RPMI8226 (cell line): ENCODE measurements at places on chromosomes 5 and 9.
A peak's percentile ranks its signal among the peaks of the same experiment; 100 is the strongest.

DNA sequence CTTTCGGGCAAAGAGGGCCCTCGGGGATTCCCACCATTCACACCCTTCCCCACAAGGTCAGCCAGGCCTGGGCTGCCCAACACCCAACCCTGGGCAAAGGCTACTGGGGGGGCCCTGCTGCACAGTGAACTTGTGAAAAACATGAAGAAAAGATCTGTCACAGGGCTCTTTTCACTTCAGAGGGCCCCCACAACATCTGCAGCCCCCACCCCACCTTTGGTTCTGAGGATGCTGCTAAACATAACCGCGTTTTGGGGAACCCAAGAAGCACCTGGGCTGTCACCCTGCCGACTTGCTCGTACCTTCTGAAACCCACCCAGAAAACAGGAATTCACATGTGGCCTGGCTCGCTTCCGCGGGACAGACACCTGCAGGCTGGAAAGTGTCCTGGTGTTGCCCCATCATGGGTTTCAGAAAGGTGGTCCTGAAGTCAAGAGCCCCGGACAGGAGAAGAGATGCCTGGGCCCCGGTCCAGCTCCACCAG is 29.3 kb downstream of the B4GALT1 start:
- no peak for DNase-seq

DNA sequence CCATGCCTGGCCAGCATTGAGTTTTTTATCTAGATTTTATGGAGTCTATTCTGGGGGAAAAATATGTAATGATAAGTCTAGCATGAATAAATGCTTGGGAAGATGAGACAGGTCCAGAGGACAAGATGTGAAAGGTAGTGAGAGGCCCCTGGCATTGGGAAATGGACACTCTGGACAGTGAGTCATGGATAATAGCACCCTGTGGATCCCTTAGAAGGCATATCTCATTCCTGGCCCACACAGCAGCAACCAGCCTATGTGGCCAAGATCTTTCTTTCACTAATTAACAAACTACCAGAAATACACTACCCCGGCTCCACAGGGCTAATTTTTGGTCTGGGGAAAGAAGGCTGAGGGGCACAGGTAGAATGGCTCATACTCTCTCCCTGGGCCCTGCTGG is 356.1 kb downstream of the TRIM32 start:
- no peak for DNase-seq

GRCh38 chr9:93673021-93673838 is 96.8 kb downstream of the PHF2 start:
- no peak for DNase-seq

- DNase-seq = no peak
Observed at GRCh38 chr5:51657340-51658240, 274.3 kb downstream of the ISL1 start.

DNA sequence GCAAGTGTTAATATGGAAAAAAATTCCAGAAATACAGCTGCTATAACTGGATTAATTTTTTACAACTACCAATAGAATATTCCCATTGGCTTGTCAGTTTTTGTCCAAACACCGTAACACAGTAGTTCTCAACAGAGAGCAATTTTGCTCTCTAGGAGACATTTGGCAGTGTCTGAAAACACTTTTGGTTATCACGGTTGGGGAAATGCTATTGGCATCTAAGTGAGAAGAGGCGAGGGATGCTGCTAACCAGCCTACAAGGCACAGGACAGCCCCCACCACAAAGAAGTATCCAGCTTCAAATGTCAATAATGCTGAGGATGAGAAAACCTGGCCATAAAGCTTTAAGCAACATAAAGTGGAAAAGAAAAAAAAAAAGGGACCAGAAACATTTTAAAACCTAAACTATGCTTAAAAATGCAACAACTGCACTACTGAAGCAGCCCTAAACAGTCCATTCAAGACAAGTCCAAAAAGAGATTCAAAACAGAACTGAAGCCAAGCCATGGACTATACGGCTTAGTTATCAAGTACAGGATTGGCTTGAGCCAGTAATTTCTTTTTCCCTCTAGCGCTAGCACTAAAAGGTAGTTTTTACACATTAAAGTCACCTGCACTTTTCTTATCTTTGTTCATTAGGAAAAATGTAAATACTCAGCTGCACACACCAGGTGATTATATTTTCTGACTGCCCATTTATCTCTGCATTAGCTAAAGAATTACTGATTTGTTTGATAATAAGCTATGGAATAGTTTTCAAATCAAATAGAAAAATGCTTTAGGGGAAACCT is 83.9 kb downstream of the NR3C1 start:
- DNase-seq = no peak

DNA sequence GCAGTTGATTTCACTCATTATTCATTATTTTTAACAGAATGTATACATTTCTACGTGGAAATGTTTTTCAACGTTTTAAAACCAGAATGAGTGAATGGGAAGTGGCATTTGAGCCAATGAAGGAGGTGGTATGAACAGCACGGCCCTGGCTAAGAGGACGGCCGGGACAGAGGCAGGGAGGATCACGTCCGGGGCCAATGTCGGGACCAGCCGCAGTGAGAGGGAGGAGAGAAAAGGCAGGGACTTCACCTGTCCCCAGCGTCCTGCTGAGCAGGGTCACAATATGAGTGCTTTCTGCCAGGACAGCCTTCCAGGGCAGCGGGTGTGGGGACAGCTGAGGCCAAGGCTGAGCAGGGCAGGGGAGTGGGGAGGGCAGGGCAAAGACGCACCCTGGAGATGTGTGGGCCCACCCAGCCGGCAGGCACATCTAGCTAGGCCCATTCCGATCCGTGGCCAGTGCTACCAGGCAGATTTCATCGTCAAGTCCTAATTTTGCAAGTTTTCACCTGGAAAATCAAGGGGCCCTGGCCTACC is 148.0 kb upstream of the PHYKPL start:
- no peak for DNase-seq

- no peak for DNase-seq
Observed at GRCh38 chr9:90813523-90813922, 11.9 kb downstream of the SYK start.

DNA sequence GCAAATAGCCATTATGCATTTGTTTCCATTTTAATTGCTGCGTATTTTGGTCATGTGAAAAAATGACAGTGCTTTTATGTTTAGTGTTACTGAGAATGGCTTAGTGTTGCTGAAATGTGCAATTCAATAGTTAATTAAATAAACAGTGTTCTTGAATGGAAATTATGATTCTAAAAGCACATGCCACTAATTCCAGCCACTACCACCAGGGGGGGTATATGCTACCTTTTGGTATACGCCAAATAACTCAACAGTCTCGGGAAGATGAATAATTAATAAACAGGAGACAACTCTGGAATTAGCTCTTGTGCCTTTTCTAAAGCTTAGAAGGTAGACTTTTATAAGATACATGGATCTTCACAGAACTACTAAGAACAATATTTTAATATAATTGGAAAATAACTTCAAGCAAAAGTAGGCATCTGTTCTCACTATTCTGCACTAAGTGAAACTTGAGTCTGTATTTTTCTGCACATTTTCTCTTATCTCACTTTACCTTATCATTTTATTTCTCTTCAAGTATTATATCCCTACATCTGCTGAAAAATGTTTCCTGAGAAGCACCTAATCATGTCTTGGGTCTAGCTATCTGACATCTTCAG is 83.5 kb upstream of the MINAR2 start:
- DNase-seq = peak; percentile 56

GRCh38 chr5:1817261-1818043 is 16.2 kb downstream of the NDUFS6 start:
- no peak for DNase-seq

DNA sequence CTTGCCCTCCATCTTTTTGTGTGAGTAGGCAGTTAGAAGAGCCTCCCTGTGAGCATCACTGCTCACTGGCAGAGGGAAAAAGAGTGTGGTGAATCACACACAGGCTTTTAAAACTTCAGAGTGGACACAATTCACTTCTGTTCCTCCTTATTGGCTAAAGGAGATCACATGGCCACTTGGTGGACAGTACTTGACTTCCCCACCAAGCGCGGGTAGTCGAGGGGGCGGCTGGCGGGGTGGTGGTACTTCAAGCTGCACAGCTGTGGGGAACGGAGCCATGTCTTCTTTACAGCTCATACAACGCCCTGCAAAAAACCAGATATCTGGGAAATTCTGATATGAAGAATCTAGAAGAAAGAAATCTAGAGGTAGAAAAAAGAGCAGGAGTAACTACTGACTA is 95.4 kb downstream of the PAM start:
- no peak for DNase-seq

DNA sequence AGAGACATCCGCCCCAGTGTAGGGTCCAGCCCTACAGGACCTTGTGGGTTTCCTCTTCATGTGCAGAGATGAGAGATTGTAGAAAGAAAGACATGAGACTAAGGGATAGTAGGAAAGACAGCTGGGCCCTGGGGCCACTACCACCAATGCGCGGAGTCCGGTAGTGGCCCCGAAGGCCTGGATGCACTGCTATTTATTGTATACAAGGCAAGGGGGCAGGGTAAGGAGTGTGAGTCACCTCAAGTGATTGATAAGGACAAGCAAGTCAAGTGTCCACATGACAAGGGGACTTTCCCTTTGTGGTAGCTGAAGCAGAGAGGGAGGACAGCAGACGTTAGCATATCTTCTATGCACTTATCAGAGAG is 6.2 kb upstream of the TMEM141 start:
- DNase-seq = no peak

- no peak for DNase-seq
Observed at GRCh38 chr9:106879439-106879882, 16.5 kb downstream of the ZNF462 start.

DNA sequence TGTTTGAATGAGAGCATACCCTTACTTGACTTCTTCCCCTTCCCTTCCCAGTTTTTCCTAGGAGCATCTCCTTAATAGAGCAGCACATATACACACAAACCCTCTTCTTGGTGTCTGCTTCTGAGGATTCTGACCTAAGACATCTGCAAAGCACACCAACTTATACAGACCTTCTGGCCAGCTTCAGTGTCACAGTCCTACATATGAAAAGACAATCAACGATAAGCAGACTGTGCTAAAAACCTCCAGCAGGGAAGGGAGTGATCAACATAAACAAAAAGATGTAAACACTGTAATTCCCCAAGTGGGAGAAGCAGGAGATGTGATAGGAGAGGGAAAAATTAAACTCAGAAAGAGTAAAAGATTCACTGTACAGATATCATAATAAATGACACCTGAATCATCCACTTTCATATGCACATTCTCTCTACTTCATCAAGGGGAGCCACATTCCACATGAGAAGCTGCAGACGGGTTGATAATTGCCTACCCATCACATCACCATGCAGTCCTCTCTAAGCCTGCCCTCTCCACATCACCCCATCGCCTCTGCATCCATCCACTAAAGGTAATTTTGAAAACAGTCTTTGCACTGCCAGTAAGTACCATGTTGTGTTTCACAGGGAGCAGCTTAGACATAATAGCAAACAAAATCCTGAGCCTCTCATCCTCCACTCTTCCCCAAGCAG is 13.0 kb downstream of the APBA1 start:
- no peak for DNase-seq

GRCh38 chr5:42598311-42598710 is 158.3 kb upstream of the CCDC152 start:
- DNase-seq = no peak

GRCh38 chr5:199197-199949 is 8.1 kb downstream of the LRRC14B start:
- DNase-seq = no peak

- no peak for DNase-seq
Observed at GRCh38 chr5:124262991-124263571, 483.4 kb downstream of the ZNF608 start.

GRCh38 chr5:10355071-10355889 is 1.8 kb downstream of the MARCHF6 start:
- DNase-seq = peak; percentile 81

DNA sequence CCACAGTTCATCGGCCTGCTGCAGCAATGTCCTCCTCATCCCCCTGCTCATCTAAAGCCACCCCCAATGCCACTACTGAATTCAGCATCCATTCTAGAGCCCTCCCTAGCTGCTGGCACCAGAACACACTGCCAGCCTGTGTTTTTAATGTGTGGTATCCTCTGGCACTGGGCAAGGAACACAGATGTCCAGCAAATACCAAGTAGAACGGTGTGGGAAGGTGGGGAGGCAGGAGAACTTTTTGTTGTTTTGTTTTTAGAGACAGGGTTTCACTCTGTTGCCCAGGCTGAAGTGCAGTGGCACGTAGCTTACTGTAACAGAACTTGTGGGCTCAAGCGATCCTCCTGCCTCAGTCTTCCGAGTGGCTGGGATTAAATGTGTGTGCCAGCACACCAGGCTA is 4.7 kb downstream of the HDHD3 start:
- DNase-seq = no peak

DNA sequence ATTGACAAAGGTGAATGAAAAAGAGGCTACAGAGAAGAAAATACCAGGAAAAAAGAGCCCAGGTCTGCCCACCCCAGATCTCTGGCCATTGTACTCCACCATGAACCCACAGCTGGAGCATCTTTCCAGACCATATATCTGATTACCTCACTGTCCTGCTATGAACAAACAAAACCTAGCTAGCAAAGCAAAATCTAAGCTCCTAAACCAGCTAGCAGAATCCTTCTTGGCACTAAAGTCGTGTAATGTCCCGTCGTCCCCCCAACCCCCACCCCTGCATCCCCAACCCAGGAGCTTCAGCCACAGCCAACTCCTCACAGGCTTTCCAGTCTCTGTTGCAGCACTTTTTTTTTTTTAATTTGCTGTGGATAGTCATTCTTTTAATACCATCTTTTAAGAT is 2.5 kb downstream of the C1QTNF3 start:
- no peak for DNase-seq

GRCh38 chr9:4114569-4115505 is 185.0 kb downstream of the GLIS3 start:
- no peak for DNase-seq

GRCh38 chr5:138625134-138625533 is 49.9 kb upstream of the HSPA9 start:
- DNase-seq = no peak

GRCh38 chr5:160310140-160310539 is 2.2 kb downstream of the CCNJL start:
- no peak for DNase-seq

DNA sequence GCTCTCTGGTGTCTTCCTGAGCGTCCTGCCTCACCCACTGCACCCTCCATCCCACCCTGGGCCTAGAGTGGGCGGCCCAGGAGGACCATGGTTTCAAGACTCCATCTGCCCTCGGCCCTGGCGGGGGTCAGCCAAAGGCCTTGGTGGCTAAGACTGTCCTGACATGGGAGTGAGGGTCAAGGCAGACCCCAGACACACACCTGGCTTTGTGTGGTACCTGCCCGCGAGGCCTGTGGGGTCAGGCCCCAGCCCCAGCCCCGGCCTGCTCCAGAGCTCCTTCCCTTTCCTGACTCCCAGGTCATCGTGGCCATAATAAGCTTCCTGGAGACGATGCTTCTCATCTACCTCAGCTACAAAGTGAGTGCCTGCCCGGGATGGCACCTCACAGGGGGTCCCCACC is 54.6 kb downstream of the KCNT1 start:
- DNase-seq = no peak

DNA sequence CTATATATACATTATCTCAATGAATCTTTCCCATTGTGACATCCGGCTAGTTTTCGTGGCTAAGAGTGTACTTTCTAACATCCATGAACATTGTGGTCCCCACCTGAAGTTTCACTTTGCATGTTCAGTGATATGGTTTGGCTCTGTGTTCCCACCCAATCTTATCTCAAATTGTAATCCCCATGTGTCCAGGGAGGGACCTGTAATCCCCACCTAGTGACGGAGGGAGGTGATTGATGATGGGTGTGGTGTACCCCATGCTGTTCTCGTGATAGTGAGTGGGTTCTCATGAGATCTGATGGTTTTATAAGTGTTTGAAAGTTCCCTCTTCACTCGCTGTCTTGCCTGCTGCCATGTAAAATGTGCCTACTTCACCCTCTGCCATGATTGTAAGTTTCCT is 28.1 kb downstream of the MRPL22 start:
- no peak for DNase-seq
